ENCODE measurements at places on chromosomes 6 and 20. TPM values are rescaled to one million over a fixed set of nuclear protein-coding genes. Genes with fewer than 3 reads are reported as not detected.

GINM1 gene
- 62.3 TPM for total RNA-seq

DSP gene
- total RNA-seq, result 61.0 TPM

GTSF1L gene
- total RNA-seq, result not detected

GRCh38 chr6:1111361-1111760 is 200.5 kb upstream of the FOXQ1 start:
- H3K36me3 ChIP-seq, result no peaks in the 10 kb centered on the region
- H3K27me3 ChIP-seq, result peaks cover 10% of the 10 kb centered on the region
- peaks cover 22% of the 10 kb centered on the region for H3K4me1 ChIP-seq
- H3K4me3 ChIP-seq, result no peak overlapping the region
- no peak for DNase-seq
- H3K27ac ChIP-seq, result no peak overlapping the region

ZBTB46 gene
- 0.43 TPM for total RNA-seq

GRCh38 chr6:28480253-28480932 is 35.2 kb downstream of the GPX6 start:
- peaks cover 5% of the 10 kb centered on the region for H3K4me1 ChIP-seq
- no peak overlapping the region for H3K4me3 ChIP-seq
- H3K27me3 ChIP-seq, result peaks cover 20% of the 10 kb centered on the region
- no peak for DNase-seq
- no peak overlapping the region for H3K27ac ChIP-seq

Data from HFFc6 (cell line).